ENCODE measurements at places on chromosomes 3 and 15. TPM values are rescaled to one million over a fixed set of nuclear protein-coding genes. Genes with fewer than 3 reads are reported as not detected.

DNA sequence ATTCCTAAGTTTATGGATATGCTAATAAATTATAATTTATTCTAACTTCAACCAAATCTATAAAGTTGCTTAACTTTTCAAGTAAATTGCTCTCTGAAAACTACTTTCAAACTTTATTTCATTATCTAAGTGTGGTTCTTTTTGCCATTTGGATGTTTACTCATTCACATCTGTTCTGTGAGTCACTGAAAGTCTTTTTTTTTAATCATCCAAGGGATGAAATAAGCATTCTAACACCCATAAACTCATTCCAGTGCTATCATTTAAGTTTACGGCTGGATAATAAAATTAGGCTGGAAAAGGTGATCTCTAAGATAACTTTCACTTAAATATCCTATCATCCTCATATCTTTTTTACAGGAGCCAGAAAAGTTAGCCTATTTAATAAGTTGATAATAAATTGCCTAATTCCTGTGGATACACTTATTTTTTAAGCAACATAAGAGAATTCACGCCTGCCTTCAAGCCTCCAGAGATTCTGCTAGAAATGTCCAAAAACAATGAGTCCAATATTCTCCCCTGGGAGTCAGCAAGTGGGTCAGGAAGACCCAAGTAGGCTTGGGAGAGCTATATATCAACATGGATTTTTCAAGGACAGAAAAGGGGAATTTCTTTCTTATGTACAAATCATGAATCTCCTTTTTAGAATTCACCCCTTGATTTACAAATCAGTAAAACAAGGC lies 25.8 kb downstream of the SCG3 start:
- DNase-seq, result no peak
- H3K36me3 ChIP-seq, result no peaks in the 10 kb centered on the region
- H3K4me3 ChIP-seq, result no peak overlapping the region
- no peak overlapping the region for H3K27ac ChIP-seq

DNA sequence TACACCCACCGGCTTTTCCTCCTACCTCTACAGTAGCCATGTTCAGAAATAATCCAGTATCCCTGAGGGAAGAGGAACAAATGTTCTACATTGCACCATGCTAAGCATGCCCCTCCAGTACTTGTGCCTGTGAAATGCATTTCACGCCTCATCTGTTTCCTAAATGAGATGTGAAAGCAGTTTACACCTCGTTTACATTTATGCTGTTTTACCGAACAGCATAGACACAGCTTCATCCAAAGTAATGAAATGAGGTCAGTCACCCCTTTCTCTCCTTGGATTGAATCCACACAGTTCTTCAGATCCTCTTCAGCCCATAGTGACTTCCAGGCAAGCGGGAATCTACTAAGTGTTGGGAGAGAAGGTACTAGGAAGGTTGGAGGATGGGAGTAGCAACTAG lies 514.3 kb downstream of the PDCD6IP start:
- no peaks in the 10 kb centered on the region for H3K27me3 ChIP-seq
- no peak overlapping the region for H3K27ac ChIP-seq
- H3K4me3 ChIP-seq, result no peak overlapping the region

DNA sequence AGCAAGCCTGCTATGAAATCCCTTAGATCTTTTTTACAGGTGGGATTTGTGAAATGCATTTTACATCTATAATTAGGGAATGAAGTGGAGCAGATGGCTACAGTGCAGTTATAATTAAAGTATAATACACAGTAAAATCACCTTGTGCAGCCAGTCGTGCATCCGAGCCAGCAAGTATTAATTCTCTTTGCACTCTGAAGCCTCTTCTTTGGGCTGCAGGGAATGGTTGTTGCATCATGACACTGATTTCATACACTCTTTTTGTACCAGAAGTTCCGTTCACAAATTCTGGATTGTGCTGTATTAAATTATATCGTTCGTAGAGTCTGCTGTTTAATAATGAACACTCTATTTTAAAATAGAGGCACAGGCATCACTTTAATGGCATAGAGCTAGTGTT lies 28.7 kb upstream of the TP63 start:
- H3K4me1 ChIP-seq, result no peaks in the 10 kb centered on the region
- no peaks in the 10 kb centered on the region for H3K36me3 ChIP-seq
- no peak overlapping the region for H3K4me3 ChIP-seq
- DNase-seq, result no peak
- H3K27me3 ChIP-seq, result no peaks in the 10 kb centered on the region

DNA sequence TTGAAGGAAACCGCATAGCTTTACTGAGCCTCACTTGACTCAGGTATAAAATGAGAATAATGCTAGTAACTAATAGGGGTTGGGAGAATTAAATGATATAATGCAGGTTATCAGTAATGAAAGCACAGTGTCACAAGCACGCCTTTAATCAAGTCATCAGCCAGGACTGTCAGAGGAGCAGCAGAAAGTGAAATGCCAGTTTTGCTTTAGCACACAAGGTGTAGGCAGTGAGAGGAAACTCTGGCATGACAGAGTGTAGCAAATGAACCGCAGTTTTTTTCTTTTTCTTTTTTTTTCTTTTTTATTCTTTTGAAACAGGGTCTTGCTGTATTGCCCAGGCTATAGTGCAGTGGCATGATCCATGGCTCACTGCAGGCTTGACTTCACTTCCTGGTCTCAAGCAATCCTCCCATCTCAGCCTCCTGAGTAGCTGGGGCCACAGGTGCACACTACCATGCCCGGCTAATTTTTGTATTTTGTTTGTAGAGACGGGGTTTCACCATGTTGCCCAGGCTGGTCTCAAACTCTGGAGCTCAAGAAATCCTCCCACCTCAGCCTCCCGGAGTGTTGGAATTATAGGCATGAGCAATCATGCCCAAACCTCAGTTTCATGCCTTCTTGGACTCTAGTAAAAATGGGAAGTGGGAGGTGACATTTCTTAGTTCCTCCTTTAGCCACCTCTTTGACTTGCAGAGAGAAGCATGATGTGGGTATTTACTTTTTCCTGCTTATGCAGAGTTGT lies 9.7 kb upstream of the SCAANT1 start:
- H3K36me3 ChIP-seq, result no peaks in the 10 kb centered on the region
- no peak overlapping the region for H3K4me3 ChIP-seq
- no peak for DNase-seq
- no peak overlapping the region for H3K27ac ChIP-seq
- H3K4me1 ChIP-seq, result peaks cover 15% of the 10 kb centered on the region
- H3K27me3 ChIP-seq, result no peaks in the 10 kb centered on the region

DNA sequence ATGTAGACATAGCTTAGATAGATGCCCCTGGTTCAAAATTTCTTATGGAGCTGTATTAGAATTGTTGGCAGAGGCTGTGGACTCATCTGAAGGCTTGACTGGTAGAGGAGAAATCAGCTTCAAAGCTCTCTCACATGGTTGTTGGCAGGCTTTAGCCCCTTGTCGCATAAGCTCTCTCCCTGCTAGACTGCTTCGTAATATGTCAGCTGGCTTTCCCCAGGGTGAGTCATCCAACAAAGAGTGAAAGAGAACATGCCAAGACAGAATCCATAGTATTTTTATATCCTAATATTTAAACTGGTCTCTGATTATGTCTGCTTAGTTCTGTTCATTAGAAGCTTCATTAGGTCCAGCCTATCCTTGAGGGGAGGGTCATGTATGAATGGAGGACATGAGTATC lies 427.4 kb upstream of the NAALADL2 start:
- H3K27me3 ChIP-seq, result no peaks in the 10 kb centered on the region
- H3K36me3 ChIP-seq, result no peaks in the 10 kb centered on the region
- DNase-seq, result no peak

GRCh38 chr15:53911431-53911830 lies 66.8 kb upstream of the UNC13C start:
- H3K36me3 ChIP-seq, result no peaks in the 10 kb centered on the region
- no peak overlapping the region for H3K27ac ChIP-seq
- DNase-seq, result no peak
- no peak overlapping the region for H3K4me3 ChIP-seq
- H3K27me3 ChIP-seq, result no peaks in the 10 kb centered on the region

DNA sequence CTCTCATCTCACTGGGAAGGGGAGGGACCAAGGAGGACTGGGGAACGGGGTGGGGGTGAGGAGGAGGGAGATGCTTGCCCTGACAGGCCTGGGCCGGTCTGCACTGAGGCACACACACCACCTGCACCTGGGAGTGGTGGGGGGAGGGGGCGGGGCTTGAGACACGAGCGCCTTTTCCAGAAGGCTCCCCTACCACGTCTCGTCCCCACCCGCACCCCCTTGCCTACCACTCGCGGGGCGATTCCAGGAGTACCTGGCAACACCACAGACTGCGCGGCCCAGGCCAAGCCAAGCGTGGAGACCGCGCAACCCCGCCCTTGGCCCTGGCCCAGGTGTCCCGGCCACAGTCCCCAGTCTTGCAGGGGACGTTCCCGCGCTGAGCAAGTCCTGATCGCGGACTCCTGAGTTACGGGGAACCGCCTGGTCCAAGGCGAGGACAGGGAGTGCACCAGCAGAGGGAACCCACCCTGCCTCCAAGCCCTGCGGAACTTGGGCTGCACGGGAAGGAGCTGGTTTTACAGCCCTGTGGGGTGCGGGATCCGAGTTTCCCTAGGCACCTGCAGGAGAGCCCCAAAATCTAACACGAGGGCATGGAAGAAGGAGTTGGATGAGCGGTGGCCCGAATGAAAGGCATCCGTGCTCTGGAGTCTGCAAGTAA lies 68.1 kb upstream of the SH3GL3 start:
- H3K4me3 ChIP-seq, result no peak overlapping the region
- no peak overlapping the region for H3K27ac ChIP-seq
- no peak for DNase-seq
- peaks cover 54% of the 10 kb centered on the region for H3K27me3 ChIP-seq
- H3K36me3 ChIP-seq, result no peaks in the 10 kb centered on the region

DNA sequence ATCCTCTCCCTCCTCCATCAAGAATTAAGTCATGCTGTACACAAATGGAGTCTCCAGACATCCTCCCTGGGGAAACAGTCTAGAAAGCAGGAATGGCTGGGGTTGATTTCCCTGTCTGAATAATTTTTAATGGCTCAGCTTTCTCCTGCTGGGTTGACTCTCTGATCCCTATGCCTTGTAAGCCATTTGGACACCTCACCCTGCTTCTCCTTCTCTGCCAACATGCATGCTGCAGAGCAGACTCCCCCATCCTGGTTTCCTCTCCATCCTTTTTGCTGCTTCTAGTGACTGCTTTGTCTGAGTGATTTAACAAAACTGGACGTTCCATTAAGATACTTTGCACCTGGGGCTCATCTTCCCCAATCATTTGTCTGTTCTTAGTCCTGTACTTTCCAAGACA lies 22.2 kb downstream of the SV2B start:
- no peak overlapping the region for H3K4me3 ChIP-seq
- no peak overlapping the region for H3K27ac ChIP-seq
- peaks cover 9% of the 10 kb centered on the region for H3K4me1 ChIP-seq

GRCh38 chr15:68310178-68310803 lies 32.7 kb downstream of the FEM1B start:
- H3K36me3 ChIP-seq, result no peaks in the 10 kb centered on the region
- no peak for DNase-seq
- no peaks in the 10 kb centered on the region for H3K27me3 ChIP-seq
- peaks cover 9% of the 10 kb centered on the region for H3K4me1 ChIP-seq
- no peak overlapping the region for H3K4me3 ChIP-seq

GRCh38 chr3:127487196-127487595 lies 103.3 kb downstream of the TPRA1 start:
- H3K4me3 ChIP-seq, result no peak overlapping the region
- H3K4me1 ChIP-seq, result no peaks in the 10 kb centered on the region
- H3K27ac ChIP-seq, result no peak overlapping the region
- H3K27me3 ChIP-seq, result no peaks in the 10 kb centered on the region

DNA sequence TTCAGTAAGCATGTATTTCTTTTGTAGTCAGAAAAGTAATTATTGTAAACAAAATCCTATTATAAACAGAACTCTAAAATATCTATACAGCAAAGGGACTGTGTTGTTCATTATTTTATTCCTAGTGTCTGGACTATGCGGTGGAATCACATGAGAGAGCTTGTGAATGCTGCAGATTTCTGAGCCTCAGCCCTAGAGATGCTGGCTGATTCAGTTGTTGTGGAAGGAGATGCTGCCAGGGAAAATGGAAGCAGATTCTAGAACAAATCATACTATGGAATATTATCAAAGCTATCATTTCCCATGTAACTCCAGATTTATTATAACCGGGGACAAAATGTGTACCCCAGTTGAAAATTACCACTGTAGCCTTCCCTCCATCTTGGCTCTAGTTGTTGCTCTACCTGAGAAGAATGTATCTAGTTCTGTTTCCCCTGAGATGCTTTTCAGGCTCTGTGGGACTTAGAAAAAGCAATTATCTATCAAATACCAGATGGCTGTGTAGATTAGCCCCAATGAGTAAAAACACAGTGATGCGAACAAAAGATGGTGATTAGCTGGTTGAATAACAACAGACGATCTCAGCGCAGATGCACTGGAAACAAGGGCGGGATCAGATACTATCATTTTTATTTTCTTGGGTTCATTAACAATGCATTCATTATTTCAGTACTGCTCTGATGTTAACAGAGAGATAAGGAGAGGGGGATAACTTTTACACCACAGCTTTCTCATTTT lies 131.3 kb downstream of the TMEM108 start:
- H3K4me1 ChIP-seq, result no peaks in the 10 kb centered on the region
- no peak overlapping the region for H3K27ac ChIP-seq
- no peaks in the 10 kb centered on the region for H3K27me3 ChIP-seq
- DNase-seq, result no peak
- no peaks in the 10 kb centered on the region for H3K36me3 ChIP-seq

GRCh38 chr15:48872632-48873031 lies 5.3 kb upstream of the EID1 start:
- H3K36me3 ChIP-seq, result no peaks in the 10 kb centered on the region
- no peak for DNase-seq
- H3K27ac ChIP-seq, result no peak overlapping the region
- no peaks in the 10 kb centered on the region for H3K27me3 ChIP-seq

- H3K4me1 ChIP-seq, result no peaks in the 10 kb centered on the region
- H3K4me3 ChIP-seq, result no peak overlapping the region
- H3K27ac ChIP-seq, result no peak overlapping the region
- no peaks in the 10 kb centered on the region for H3K27me3 ChIP-seq
- DNase-seq, result no peak
These were observed 310.7 kb upstream of the ZNF717 start for GRCh38 chr3:76096036-76096435.

DNA sequence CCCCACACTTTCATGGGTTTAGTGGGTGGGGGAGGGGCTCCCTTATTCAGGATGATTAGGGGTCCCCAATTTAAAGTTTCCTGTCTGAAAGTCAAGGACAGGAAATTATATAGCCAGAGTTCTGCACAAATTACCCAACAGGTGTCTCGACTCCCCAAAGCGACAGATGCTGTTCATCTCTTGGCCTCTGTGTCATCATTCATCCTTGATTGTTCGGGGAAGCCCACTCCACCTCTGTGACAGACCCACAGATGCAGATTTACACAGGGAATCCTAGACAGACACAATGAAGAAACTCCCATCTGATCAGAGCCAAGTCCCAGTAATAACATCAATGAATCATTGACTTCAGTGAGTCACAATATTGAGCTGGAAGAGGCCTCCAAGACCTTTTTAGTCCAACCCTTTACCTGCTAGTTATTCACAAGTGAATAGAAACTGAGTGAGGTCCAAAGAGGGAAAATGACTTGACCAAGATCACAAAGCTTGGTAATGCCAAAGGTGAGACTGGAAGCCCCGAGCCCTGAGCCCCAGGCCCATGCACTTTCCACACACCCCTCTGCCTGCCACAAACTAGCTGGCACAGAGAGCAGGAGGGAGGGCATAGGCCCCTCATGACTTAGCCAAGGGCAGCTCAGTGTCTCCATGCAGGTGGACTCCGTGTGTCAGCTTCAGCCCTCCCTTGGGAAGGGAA lies 7.9 kb upstream of the SRP14 start:
- H3K27me3 ChIP-seq, result no peaks in the 10 kb centered on the region
- H3K27ac ChIP-seq, result no peak overlapping the region
- no peaks in the 10 kb centered on the region for H3K4me1 ChIP-seq
- no peak overlapping the region for H3K4me3 ChIP-seq
- H3K36me3 ChIP-seq, result no peaks in the 10 kb centered on the region

Gene LRRIQ4
- not detected for total RNA-seq

Gene CHRD
- total RNA-seq, result 29.1 TPM

Gene HHLA2
- total RNA-seq, result not detected
